T-helper 22 cell (primary cell): ENCODE measurements at places on chromosomes 3 and 15.

DNA sequence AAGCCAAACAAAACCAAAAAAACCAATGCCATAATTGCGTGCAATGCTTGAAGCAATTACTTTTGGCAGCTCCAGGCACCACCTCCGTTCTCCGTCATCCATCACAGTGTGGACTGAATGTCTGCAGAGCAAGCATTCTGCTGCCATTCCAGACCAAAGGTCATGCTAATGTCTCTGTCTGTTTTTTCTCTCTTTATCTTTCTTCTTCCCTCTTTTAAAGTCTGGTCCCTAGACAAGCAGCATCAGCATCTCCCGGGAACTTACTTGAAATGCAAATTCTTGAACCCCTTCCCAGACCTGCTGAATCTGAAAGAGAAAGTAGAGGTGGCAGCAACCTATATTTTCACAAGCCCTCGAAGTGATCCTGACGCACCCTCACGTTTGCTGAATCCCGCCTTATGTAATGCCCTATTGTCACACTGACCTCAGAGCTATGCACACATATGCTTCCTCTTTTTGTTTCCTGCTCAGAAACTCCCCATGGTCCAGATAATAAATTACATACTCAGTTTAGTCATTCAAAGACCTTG, 297.3 kb upstream of the PROK2 start:
- no peak for DNase-seq

- DNase-seq, result no peak
Measured at GRCh38 chr3:150751781-150752263, 11.1 kb downstream of the SIAH2 start.

- DNase-seq, result no peak
Measured at GRCh38 chr15:39610665-39611064, 29.8 kb downstream of the THBS1 start.

DNA sequence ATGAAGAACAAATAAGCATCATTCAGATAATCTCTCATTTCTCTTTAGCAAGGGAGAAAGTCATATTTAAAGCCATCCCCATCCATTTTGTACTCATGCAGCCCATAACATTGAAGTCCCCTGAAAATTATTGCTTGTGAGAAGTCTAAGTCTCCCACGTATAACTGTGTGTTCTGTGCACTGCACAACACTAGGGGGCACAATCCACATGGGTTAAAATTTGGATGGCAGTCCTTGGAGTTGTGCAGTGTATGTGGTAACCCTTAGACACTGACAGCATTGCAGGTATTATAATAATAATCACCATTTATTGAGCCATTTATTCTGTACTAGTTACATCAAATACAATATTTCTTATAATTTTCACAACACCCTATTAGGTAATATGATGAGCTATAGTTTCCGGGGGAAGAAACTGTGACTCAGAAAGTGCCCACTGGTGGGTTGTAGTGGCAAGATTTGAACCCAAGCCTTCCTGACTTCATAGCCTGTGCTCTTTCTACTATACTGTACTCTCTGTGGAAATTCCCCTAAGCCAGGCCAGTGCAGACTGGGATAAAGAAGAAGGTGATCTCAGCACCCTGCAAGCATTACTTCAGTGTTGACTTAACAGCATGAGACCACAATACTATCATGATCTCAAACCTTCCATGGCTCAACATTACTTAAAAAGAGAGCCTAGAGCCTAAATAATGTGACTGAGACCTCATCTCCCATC, 15.7 kb downstream of the KCNAB1 start:
- DNase-seq, result no peak

DNA sequence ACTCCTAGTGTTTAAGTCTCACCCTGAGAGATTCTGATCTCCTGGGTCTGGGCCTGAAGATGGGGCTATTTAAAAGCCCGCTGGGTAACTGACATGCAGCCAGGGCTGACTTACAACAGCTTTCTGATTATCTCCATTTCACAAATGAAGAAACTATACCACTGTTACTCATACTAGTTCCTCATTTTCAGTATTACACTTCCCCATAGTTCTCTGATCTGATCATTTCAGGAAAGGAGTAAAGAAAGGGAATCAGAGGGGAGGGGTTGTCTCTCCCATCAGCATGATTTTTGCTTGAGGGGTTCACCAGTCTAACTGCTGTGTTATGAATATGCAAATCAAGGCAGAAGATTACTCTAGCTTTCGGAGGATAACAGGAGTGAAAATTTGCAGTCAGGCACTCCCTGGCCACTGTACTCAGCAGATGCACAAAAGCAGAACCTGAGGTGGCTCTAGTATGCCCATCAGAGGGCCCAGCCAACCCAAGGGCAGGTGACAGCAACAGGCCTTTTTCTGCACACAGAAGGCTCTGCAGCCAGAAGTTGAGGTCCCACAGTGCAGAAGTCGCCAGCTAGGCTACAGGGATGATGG, 59.4 kb downstream of the DAPK2 start:
- no peak for DNase-seq

GRCh38 chr3:28672406-28672805, 323.8 kb upstream of the AZI2 start:
- DNase-seq, result no peak

DNA sequence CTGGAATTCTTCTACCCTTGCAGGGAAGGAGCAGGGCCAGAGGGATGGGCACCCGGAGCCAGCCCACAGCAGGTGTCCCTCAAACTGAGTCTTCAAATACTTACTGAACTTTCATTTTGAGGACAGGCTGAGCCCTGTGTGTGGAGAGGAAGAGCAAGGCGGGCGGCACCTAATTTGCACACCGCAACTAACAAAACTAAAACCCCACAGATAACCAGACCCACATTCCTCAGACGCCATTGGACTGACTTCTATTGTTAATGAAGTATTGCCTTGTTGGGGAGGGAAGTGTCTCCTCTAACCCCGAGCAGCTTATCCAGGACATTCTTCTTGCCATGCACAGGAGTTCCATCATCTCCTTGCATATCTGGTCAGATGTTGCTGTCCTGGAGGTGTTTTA, 105.2 kb upstream of the NR2E3 start:
- no peak for DNase-seq

DNA sequence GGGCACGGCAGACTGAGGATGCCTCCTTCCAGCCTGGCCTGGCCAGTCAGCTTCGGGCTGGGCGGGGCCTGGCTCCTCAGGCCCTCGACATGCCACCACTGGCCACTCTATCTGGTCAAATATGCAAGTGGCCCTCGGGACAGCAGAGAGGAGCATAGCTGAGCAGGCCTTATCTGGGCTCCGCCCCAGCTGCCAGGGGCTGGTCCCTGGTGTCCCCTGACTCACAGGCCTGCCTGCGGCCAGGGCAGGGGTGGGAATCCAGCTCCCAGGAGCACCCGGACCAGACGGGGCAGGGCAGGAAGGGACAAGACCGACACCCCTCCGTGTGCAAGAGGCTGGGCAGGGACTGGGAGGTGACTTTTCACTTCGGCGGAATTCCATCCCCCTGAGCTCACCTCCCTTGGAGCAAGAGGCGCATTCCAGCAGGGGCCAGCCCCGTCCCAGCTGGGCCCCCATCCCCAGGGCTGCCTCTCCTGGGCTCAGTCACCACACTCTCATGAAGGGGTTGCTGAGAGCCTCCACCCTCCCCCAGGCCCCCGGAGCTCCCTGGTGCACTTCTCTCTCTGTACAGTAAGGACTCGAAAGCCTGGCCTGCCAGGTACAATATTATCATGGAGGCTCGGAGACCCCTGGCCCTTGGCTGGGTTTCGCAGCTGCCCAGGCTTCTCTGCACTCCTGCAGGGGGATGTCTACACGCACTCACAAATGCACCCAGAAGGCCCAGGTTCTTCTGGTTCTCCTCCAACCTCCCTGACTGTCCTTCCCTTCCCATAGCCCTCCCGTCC, 29.5 kb downstream of the WNT7A start:
- no peak for DNase-seq

DNA sequence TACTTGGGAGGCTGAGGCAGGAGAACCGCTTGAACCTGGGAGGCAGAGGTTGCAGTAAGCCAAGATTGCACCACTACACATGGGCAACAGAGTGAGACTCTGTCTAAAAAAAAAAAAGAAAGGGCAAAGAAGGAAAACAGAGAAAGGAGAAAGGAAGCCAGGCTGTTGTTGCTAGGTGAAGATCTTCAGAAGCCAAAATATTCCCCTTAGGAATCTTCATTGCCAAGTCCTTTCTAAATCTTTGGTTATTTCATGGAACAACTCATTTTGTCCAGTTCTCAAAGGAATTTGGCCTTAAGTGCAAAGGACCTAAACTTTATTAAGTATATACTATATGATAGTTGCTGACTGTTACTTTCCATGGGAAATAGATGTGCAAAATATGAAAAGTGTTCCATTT, 59.2 kb upstream of the OSBPL11 start:
- DNase-seq, result no peak

DNA sequence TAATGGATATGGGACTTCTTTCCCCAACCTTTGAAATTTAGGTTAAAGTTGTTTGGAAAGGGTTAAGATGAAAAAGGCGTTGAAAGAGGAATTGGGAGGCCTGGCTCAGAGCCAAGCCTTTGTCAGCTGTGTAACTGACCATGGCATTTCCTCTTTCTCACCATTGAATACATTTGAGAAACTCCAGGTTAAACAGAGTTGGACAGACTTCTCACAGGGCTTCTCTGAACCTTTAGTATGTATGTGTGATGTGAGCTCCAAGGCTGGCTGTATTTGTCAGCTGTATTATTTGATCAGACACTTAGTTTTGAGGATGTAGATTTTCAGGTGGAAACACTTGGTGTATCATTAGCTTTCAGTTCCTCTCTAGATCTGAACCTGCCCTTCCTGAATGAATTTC, 136.4 kb upstream of the GOLGA6L4 start:
- no peak for DNase-seq

GRCh38 chr3:21991061-21991460, 240.1 kb upstream of the ZNF385D start:
- no peak for DNase-seq

- DNase-seq, result no peak
Measured at GRCh38 chr3:125132815-125133214, 77.0 kb upstream of the HEG1 start.

DNA sequence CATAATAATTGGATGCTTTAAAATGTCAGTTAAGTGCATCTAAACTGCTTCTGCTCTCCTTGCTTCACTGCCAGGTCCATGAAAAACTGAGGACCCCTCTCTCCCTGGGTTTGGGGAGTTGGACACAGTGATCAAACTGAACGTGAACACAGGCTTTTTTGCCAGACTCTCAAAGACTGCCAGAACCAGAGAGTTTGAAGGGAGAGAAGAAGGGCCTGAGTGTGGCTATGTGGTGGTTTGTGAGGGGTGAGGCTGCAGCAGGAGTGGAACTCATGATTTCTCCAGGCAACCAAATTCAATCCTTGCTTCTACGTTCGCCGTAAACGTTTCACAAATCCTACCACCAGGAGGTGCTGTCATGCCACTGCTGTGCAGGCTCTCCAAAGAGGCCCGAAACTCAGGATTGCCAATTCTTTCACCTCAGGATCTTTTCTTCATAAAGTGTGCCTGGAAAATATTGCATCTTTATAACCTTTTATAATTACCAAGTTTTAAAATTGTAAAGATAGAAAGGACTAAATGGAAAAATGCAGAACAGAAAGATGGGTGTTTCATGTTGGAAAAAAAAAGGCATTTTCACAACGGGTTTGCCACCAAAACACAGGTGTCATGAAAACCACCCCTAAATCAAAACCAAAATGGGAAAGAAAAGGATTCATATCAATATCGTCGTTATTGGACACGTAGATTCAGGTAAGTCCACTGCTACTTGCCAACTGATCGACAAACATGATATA, 19.7 kb downstream of the TM4SF4 start:
- DNase-seq, result no peak

DNA sequence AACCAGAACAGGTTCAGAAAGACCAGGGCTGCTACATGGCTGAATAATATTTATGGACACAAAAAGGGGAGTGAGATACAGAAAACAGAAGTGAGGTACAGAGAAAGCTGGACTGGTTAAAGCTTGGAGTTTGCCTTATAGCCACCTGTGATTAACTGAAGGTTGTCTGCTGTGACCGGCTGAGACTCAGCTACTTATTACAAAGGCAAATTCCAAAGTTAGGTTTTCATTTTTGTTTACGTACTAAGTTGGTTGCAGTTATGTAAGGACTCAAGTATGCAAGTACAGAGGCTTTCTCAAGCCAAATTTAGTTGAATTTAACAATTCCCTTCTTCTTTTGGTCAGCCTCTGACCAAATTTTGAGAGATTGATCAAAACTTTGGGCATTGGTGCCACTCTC, 264.6 kb downstream of the THSD4 start:
- no peak for DNase-seq
